Stimulated activated CD4-positive, alpha-beta T cell treated with anti-CD3 and anti-CD28 coated beads, Interleukin-2, amount 100 ng/mL, for 24 hours (primary cell): ENCODE measurements at places on chromosomes 4 and X.

GRCh38 chr4:128322311-128322710, 34.7 kb upstream of the PGRMC2 start:
- no peak for DNase-seq

GRCh38 chr4:42633605-42634388, 23.1 kb downstream of the ATP8A1 start:
- DNase-seq: no peak

DNA sequence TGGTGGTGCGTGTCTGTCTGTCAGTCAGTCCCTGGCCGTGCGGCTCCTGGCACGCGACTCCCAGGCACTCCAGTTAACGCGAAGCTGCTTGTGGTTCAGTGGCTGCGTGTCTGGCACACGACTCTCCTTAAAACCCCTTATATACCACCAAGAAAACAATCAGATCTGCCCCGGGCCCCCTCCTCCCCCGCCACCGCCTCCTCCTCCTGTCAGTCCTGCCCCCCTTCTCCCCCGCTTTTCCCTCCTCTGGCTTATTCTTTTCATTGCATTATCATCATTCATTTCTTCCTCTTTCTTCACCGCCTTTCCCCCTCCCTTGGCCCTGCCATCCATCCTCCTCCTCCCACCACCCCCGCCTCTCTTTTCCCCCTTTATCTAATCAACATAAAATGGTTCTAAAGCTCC, at the start of gene NEUROG2:
Gene NEUROG2 (minus strand): TSS at position 115 of the 405 bp plus-strand sequence. CDS start 705 bp downstream, outside the sequence.
- no peak for DNase-seq

DNA sequence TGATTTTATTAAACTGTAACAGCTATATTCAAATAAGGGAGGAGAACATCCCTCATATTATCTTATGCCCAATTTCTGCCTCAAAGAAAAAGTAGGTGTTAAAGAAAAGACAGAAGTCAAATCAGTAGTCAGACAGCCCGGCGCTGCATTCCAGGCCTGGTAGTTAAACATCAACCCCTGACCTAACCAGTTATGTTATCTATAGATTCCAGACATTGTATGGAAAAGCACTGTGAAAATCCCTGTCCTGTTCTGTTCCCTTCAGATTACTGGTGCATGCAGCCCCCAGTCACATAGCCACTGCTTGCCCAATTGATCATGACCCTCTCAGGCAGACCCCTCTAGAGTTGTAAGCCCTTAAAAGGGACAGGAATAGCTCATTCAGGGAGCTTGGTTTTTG, 269.9 kb upstream of the GALNT7 start:
- DNase-seq: no peak

GRCh38 chr4:14607578-14607977, 394.7 kb upstream of the CPEB2 start:
- DNase-seq: no peak

GRCh38 chrX:34072906-34073305, 59.2 kb downstream of the FAM47A start:
- DNase-seq: no peak

GRCh38 chrX:100413229-100413628, 3.2 kb upstream of the PCDH19 start:
- DNase-seq: no peak

DNA sequence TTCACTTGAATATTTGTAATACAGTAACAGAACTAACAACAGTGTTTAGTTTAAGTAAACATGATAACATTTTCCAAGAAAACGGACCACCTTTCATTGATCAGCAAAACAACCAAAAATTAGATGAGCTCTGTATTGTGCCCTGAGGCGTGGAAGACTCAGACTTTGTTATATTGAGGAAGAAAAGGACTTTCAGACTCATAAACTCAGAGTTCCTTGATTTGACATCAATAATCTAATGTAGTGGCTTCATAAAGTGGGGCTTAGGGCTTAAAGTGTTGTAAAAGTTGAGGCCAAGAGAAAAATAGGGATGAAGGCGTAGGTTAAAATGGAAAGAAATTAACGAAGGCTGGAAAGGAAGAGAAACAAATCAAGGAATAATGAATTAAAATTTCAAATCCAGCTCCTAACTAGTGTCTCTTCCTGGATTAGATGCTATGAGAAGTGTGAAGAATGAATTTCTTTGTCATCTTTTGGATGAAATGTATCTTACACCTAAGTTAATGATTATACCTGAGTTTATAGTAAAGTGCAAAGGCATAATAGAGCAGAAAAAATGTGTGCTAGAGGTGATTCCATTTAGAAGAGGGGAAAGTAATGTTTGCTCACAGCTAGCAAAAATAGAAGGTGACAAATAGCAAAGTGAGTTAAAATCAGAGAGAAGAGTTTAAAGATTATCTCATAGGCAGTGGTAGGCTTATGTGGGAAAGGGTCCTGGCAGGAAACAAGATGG, 19.8 kb upstream of the GLRA2 start:
- DNase-seq: no peak

DNA sequence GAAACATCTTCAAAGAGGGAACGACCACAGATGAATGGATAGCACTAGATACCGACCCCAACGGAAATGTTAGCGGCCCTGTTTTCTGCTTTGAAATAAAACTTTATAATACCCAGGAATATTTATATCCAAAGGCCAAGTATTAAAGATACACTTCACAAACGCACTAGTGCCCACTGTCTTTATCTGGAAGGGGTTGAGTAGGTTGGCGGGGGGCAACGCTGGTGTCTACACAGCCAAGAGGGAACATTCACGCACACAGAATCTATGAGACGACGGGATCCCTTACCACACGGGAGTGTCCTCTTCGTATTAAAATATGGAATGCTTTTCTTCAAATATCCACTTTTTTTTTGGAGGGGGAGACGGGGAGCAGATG, 3.3 kb downstream of the HAND2 start:
- no peak for DNase-seq

DNA sequence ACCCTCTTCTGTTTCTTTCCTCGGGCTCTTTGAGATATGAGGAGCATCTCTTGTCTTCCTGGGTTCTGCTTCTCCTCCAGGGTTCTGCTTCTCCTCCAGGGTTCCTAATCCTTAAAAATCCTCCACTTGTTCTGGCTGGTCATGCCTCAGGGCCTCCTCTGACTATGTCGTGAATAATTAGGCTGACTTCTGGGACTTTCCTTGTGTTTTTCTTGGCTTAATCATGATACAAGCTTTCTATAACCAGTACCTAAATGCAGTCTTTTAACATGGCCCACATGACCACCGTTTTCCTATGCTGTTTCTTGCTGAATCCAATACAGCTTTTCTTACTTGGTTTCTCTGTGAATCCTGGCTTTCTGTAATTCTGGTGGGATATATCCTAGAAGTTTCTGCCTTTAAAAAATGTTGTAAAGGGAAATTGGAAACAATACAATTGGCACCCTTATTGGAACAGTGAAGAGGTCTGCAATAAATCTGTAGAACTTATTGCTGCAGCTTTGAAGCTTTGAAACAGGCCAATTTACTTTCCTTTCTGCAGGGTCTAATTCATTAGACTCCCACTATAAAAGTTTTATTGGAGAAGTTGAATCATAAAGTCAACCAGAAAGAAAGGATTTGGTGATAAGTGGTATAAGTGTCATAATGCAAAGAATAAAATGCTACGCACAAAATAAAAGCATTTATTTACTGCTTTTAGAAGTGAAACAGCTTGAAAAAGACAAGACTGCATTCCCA, 213.1 kb downstream of the UGT8 start:
- no peak for DNase-seq

GRCh38 chr4:130125467-130125866, 1029.5 kb downstream of the C4orf33 start:
- no peak for DNase-seq

GRCh38 chr4:130008461-130008860, 912.5 kb downstream of the C4orf33 start:
- no peak for DNase-seq

- no peak for DNase-seq
These were observed 35.7 kb downstream of the ZNF518B start for GRCh38 chr4:10421344-10422055.

GRCh38 chr4:53924333-53925049, 139.9 kb downstream of the CHIC2 start:
- no peak for DNase-seq

DNA sequence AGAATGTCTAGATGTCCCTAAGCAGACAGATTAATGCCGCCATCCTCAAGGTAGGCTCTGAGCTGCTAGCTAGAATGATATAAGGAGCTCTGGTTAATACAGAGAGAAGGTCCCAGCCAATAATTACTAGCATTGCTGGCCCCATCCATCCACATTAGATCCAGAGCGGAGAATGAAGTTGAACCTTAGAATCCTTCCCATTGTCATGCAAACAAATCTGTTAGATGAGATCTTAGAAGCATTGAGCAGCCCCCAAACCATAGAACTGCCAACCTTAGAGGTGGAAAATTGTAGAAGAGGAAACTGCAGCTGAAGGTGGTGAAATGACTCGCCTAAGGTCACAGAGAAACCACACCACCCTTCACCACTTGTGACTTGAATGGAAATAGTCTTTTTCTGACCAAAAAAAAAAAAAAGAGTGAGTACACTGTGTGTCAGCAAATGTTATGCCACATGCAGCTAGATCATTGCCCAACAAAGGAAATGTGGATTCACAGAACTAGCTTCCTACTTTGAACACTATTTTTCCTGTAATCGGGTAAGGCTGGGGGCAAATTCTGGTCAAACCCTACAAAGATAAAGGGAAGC, 162.1 kb downstream of the SMIM20 start:
- peak; percentile 43 for DNase-seq
